AML-193 (cell line): ENCODE measurements at places on chromosomes 2 and 18.

DNA sequence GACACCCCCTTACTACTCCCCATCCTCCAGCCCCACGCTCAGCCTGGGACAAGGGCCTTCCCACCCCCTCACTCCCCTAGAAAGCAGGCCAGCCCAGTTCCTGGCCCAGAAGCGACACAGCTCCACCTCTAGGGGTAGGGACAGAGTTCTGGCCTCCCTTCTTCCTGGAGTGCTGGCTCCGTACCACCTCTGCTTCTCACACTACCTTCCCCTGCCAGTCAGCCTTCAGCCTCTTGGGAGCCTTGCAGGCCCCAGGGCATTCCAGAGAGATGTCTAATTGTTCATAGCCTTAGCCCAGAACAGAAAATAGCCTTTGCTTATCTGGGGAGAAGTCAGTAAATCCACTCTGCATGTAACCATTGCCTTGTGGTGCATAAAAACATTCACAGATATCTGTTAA is 13.1 kb upstream of the CATIP start:
- DNase-seq: no peak

- DNase-seq: no peak
Measured at GRCh38 chr18:29311580-29311979, 1134.7 kb upstream of the CDH2 start.

- no peak for DNase-seq
Measured at GRCh38 chr2:47028846-47029560, 113.4 kb upstream of the MCFD2 start.

DNA sequence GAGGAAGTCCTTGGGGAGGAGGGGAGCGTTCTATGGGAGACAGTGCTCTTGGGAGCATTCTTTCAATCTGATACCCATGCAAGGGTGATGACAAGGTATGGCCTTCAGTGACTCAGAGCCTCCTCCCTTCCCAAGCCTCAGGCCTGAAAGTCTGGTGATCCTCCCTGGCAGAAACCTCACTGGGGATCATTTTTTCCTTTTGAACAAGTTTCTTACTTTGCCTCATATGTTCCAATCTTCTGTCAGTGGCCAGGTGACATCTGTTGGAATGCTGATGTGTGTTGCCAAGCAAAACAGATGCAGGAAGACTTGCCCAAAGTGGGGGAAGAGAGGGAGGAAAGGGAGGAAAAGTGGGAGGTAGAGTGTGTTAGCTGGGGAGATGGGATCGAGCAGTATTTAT is 224.8 kb downstream of the NEDD4L start:
- DNase-seq: no peak

- DNase-seq: no peak
Measured at GRCh38 chr2:237259201-237259600, 154.8 kb downstream of the COL6A3 start.

DNA sequence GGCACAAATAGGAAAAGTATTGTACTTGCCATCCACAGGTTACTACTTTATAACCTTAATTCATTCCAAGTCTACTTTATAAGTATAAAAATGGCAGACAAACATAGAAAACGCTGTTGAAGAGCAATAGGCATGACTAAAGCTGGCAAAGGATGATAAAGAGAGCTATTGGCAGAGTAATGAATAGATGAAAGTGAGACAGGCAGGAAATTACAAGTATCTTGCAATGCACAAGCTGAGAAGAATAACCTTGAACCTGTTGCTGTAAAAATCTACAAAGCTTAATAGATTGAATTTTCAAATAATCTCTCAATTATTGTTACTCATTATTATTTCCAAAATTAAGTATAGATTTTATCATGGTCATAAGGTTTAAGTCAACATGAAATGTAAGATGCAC is 8.8 kb downstream of the PELI1 start:
- DNase-seq: no peak

DNA sequence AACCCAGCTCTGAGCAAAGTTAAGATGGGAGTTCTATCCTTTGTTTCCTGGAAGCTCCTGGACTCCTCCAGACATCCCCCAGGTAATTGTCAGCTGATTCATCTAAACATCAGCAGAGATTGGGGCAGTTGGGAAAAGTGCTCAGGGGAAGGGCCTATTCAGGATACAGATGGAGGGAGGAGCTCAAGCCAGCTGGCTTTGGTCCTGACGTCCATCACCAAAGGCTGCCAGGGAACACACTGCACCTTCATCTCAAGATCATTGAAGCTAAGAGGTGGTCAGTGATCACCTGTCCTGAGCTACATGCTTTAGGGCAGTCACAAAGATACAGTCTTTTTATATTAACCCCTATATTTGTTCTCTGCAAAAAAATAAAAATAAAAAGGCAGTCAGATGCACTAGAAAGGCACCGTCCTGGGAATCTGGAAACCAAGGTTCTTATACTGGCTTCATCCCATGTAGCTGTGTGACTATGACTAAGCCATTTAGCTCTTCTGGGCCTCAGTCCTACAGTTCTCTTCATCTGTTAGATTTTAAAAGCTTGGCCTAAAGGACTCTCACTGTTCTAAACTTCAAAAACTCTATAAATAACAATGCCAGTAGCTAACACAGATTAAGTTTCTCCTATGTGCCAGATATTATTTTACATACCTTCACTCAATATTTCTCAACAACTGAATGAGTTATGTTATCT is 446.5 kb downstream of the BCL11A start:
- no peak for DNase-seq

- DNase-seq: peak; percentile 26
Measured at GRCh38 chr2:139411236-139411635, 631.0 kb upstream of the NXPH2 start.

DNA sequence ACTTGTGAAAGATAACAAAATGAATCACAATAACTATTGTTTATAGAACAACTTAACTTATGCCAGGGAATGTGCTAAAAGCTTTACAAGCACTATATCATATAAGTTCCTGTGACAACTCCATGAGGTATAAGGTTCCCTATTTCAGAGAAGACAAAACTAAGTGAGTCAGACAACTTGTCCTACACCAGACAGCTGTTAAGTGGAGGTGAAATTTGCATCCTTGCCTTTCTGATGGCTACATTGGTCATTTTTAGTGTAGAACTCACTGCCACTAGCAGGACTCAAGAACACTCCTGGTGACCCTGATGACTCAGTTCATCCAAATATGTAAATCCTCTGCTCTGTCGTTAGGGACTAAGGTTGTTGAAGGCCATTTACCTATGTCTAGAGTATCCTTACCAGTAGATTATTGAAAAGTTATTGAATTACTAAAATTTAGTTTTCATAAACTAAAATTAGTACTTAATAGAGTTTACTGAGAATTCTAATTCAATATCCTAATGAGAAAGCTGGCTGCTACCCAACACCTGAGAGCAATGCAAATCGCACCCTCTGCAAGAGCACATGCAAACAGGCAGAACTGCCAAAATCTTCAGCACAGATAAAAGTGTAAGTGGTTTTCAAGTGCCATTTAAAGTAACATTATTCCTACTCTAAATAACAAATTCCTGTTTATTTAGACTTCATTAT is 636.2 kb downstream of the NRXN1 start:
- no peak for DNase-seq

GRCh38 chr18:8276406-8276805 is 332.8 kb upstream of the RAB12 start:
- no peak for DNase-seq

- no peak for DNase-seq
Measured at GRCh38 chr2:146632707-146633106, 1212.1 kb upstream of the ACVR2A start.

- DNase-seq: no peak
Measured at GRCh38 chr2:189465076-189465475, 23.8 kb downstream of the WDR75 start.

DNA sequence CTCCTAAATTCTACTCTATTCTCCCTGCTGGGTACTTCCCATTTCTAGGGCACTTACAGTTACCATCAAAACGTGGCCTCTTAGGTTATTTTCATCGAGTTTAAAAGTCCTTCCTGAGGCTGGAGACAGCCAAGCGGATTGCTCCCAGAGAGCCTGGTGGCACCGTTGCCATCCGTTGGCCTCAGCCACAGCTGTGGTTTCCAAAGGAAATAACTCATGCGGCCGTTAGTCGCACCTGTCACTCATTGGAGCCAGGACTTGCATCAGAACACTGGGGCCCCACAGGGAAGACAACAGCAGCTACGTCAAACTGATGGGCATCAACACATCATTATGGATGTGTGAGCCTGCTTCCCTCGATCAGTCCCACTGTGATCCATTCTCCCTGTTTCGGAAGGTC is 453.4 kb downstream of the BCL11A start:
- no peak for DNase-seq

GRCh38 chr2:201532686-201533304 is 81.3 kb downstream of the STRADB start:
- no peak for DNase-seq

DNA sequence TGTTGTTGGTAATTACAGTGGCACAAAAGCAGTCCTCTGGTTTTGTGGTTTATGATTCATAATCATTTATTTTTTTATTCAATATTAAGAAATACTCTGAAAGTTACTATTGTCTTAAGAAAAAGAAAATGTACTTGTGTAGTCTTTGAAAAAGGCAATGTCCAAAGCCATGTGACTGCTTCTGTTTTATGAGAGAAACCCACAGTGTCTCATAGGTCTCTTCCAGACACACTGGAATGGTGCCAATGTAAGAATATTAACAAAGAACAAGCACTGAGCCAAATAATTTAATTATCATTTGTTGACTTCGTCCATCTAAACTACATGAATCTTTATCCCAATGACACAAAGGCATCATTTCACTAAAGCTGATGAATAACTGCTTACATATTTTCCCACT is 62.5 kb downstream of the RPRM start:
- DNase-seq: no peak

DNA sequence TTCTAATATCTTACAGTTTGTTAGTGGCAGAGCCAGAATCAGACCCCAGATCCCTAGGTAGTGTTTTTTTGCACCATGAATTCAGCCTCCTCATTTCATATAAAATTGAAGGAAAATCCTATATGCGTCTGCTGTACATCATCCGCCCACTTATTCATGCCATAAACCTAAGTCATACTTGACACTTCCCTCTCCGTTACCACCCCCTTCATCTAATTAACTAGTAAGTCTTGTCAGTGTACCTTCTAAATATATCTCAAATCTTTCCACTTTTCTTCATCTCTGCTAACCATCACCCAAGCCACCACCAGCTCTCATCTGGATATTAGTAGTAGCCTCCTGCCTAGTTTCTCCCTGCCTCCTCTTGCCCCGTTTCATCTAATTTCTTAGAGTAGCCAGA is 248.7 kb upstream of the SIX3 start:
- no peak for DNase-seq

DNA sequence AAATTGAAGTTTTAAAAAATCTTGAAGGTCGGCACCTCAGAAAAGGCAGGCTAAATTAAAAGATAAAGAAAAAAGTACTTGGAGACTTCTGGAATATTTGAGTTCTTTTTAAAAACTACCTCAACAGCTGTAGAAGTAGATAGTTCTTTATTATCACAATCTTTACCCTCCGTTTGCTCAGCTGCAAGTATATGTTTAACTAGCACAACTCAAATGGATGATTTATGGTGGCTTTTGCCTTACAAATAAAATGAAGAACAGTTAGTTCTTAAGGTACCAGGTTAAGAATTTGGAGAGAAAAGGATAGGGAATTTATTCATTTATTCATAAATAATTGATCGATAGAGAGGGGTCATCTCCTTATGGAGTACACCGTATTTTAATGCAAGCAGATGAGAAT is 237.6 kb upstream of the FOSL2 start:
- no peak for DNase-seq

- DNase-seq: no peak
Measured at GRCh38 chr18:42328931-42329330, 373.9 kb downstream of the PIK3C3 start.

DNA sequence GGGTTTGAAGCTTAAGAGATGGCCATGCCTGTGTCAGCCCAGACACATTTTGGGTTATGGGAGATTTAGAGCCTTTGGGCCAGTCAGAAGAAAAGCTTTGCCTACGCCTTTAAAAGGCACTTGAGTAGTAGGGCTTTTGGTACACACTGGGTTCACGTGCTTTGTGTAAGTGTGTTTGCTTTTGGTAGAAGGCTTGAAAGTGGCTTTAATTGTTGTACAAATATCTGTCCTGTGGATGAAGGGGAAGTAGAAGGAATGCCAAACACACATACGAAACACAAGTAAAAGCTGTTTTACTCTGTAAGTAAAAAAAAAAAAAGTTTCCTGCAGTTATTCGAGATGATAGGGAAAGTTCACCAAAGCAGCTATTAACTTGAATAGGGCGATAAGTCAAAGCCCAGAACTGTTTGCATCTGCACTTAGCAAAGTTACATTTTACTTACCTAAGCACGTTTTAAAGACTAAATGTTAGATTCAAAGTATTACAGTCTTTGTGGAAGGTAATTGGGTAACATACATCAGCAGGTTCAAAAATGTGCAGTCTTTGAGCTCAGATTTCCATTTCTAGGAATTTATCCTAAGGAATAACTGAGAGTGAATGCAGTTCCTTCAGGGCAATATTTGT is 75.4 kb downstream of the STK25 start:
- no peak for DNase-seq

- no peak for DNase-seq
Measured at GRCh38 chr2:29509397-29509796, 394.2 kb downstream of the CLIP4 start.

DNA sequence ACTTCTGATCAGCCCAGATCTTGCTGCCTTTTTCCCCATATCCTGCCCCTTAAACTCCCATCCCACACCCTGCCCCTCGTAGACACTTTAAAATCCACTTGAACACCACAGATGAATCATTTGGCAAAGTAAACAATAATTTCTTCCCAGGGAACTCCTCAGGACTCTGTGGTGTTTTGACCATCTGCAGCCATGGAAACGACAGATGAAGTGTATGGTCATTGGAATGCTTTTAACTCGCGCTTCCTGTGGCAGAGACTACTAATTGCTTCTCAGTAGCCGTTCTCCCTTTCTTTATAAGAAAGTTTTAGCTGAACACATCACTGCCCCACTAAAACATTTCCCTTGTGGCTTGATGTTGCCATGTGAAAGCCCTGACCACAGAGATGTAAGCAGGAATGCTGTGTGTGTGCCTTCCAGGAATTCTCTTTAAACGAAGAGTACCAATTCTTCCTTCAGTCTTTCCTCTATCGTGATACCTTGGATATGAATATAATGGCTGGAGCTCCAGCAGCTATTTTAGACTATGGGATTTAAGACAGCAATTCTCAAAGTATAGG is 92.7 kb upstream of the PARD3B start:
- no peak for DNase-seq

DNA sequence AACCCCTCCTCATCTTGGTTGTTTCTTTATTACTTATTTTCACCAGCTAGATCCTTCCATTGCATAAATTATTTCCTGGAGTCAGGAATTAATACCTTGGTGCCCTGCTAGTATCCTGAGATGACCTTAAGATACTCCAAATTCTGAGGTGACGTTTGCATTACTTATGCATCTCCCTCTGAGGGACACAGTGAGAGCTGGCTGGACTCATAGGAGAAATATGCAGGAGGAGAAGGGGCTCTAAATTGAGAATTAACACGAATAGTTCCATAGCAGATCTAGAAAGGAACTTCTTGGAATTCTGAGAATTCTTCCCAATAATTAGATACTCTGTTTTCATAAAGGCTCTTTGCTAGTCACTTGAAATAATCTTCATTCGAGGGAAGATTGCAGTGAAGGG is 310.6 kb upstream of the ZEB2 start:
- DNase-seq: no peak
